Pons (tissue), 1 donor: ENCODE measurements at places on chromosomes 7 and 10.

GRCh38 chr10:30494558-30494957, 60.6 kb downstream of the MAP3K8 start:
- DNase-seq, result peak; percentile 39

GRCh38 chr10:97018251-97019212, 167.2 kb downstream of the SLIT1 start:
- DNase-seq, result no peak

GRCh38 chr10:112184052-112184371, 447 bp upstream of the GPAM start:
- no peak for DNase-seq

GRCh38 chr7:130970696-130971095, 236.7 kb upstream of the KLF14 start:
- no peak for DNase-seq

- DNase-seq, result no peak
Measured at GRCh38 chr10:79063661-79064492, 4.9 kb upstream of the ZMIZ1 start.

- DNase-seq, result no peak
Measured at GRCh38 chr10:69340695-69341094, 62.4 kb downstream of the HK1 start.

DNA sequence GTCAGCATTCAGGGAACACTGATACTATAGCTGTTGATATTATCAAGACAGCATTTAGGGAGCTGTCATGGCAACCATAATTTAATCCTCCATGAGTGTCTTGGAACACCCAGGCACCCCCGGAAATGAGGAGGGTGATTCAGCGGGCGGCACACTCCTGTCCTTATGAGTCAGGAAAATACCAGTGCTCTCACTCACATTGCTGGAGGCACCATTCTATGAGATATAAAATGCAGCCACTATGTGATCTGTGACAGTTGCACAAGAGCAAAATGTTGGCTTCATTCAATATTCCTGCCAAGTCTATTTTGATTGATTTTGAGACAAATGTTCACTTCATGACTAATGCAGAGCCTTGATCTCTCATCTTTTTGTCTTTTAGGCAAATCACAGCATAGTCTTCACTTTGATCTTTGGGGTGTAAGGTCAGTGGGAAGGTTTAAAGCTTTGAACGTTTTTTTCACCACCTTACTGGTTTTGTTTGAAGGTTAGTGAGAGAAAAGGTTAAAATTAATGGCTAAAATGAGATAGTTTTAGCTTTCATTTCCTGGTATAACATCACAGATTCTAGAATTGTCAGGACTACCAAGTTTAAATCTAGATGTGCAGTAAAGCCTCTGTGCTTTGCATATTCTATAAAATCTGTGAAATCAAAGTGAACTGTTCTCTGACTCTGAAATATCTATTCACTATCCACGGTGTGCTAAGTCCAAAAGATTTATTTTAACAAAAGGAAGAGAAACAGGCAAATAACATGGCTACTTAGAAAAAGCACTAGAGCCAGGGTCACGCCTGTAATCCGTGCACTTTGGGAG, 12.4 kb upstream of the ARHGAP12 start:
- DNase-seq, result no peak

DNA sequence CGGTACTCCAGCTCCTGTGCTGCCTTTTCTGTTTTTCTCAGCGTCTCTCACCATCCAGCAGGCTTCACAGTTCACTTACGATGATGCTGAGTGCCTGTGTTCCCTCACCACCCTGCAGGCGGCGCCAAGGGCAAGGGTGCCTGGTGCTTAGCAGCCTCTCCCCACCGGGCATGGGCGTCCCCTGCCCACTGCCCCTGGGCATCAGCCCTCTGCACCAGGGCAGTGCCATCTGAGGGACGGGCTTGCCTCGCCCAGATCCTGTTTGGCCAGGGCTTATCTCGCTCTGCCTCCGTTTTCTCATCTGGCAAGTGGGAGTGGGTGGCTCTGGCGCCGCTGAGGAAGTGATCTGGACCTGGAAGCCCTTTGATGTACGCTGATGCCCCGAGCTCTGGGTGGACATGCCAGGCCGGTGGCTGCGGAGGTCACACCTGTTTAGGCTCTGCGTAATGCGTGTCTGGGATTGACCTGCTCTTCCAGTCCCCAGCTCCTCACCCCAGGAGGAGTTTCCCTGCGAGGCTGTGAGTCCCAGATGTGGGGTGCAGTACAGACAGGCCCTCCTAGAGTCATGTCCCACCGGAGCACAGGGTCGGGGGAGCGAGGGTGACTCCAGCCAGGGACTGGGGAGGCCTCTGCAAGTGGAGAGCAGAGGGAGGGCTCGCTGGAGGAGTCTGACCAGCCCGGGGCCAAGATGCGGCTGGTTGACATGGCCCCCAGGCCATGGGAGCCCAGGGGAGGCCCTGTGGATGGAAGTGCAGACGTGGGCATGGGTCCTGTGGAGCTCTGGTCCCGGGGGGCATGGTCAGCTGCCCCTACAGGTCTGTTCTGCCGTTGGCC, 11.8 kb downstream of the TTYH3 start:
- no peak for DNase-seq
